ENCODE measurements at places on chromosomes 12 and 14. TPM values are rescaled to one million over a fixed set of nuclear protein-coding genes. Genes with fewer than 3 reads are reported as not detected.

DNA sequence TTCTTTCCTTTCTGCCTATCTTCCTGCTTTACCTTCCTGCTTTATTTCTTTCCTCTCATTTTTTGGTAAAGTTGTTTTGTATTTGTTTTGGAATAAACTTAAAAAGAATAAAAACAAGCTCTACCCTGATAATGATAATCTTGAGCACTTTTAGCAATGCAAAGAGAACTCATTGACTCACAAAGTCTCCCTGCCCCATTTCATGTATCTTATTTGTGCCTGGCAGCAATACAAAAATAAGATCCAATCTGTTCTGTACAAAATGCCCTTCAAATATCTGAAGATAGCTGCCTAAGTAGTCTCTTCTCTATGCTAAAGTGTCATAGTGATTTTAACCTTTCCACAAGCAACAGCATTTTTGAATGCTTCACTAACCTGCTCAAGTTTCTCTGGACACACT lies 31.1 kb upstream of the ETNK1 start:
- H3K4me3 ChIP-seq = no peak overlapping the region
- no peaks in the 10 kb centered on the region for H3K27me3 ChIP-seq
- DNase-seq = no peak
- H3K4me1 ChIP-seq = no peaks in the 10 kb centered on the region
- no peaks in the 10 kb centered on the region for H3K36me3 ChIP-seq

DNA sequence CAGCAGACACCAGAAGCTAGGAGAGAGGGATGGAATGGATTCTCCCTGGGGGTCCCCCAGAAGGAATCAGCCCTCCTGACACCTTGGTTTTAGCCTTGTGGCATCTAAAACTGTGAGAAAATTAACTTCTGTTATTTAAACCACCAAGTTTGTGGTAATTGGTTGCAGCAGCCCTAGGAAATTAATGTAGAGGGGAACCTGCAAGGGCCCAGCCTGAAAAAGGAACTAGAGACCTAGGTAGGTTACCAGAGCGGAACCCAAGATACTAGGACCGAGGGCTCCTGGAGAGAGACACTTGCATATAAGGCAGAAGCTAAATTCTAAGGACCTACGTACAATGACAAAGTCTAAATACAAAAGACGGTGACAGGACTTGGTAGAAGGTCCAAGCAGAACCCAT lies 8.1 kb upstream of the DENND5B start:
- no peak overlapping the region for H3K27ac ChIP-seq
- no peak overlapping the region for H3K4me3 ChIP-seq
- H3K27me3 ChIP-seq = no peaks in the 10 kb centered on the region

GRCh38 chr14:38964630-38965029 lies 138.4 kb downstream of the SEC23A start:
- H3K4me1 ChIP-seq = no peaks in the 10 kb centered on the region
- H3K27me3 ChIP-seq = no peaks in the 10 kb centered on the region
- no peaks in the 10 kb centered on the region for H3K36me3 ChIP-seq
- H3K4me3 ChIP-seq = no peak overlapping the region
- no peak for DNase-seq

GRCh38 chr12:42284876-42285275 lies 41.0 kb downstream of the ZCRB1 start:
- no peaks in the 10 kb centered on the region for H3K27me3 ChIP-seq
- no peaks in the 10 kb centered on the region for H3K36me3 ChIP-seq

- no peak for DNase-seq
- peaks cover 23% of the 10 kb centered on the region for H3K36me3 ChIP-seq
- H3K4me3 ChIP-seq = no peak overlapping the region
- H3K27ac ChIP-seq = no peak overlapping the region
- H3K27me3 ChIP-seq = no peaks in the 10 kb centered on the region
Observed at GRCh38 chr14:76007852-76008251, 22.3 kb downstream of the IFT43 start.

GRCh38 chr12:2690348-2691005 lies 104.3 kb upstream of the FKBP4 start:
- no peaks in the 10 kb centered on the region for H3K36me3 ChIP-seq
- peaks cover 6% of the 10 kb centered on the region for H3K27me3 ChIP-seq
- DNase-seq = no peak
- H3K4me1 ChIP-seq = peaks cover 4% of the 10 kb centered on the region
- no peak overlapping the region for H3K27ac ChIP-seq

DNA sequence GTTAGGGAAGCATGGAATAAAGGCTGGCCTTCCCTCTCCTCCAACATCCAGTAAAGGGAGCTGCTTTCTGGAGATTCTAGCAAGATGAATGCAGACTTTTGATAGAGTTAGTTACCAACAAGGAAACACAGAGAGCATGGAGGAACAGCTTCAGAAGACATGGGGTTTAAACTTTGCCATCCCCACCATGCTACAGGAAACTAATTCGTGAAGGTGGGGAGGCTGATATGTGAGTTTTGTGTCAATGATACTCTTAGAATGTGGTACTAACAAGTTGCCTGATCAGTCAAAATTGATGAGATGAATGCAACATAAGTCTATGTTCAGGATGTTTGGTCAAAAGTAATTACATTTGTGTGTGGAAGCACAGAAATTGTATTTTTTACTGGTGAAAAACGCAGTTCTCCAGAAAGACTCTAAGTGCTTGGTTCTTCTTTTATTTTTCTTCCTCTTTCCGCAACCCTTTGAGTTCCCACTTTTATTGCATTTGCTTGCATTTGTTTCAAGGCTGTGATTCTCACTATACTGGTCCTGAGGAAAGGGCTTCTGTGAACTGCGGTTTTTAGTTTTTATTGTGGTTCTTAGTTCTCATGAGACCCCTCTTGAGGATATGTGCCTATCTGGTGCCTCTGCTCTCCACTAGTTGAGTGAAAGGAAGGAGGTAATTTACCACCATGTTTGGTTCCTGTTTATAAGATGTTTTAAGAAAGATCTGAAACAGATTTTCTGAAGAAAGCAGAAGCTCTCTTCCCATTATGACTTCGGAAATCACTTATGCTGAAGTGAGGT lies at the start of gene CLEC4A:
TSS of gene CLEC4A (plus strand) at position 494 of the 789 bp plus-strand sequence. CDS start at position 756, 262 bp downstream.
- no peaks in the 10 kb centered on the region for H3K27me3 ChIP-seq
- H3K4me1 ChIP-seq = no peaks in the 10 kb centered on the region
- H3K36me3 ChIP-seq = no peaks in the 10 kb centered on the region
- DNase-seq = no peak
- peak within 1 kb of the TSS; percentile 38 for H3K4me3 ChIP-seq

DNA sequence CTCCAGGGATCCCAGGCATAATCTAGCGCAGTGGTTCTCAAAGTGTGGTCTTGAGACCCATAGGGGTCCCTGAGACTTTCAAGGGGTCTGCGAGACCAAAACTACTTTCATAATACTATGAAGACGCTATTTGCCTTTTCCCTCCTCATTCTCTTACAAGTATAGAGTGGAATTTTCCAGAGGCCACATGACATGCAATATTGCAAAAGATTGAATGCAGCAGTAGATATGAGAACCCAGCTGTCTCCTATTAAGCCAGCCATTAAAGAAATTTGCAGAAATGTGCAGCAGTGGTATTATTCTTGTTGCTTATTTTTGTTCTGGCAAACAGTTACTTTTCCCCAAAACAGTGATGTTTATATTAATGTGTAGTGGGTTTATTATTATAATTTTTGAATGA lies 62.8 kb downstream of the VWF start:
- DNase-seq = no peak
- H3K4me1 ChIP-seq = peaks cover 5% of the 10 kb centered on the region
- no peaks in the 10 kb centered on the region for H3K27me3 ChIP-seq
- no peak overlapping the region for H3K27ac ChIP-seq
- H3K4me3 ChIP-seq = no peak overlapping the region

DNA sequence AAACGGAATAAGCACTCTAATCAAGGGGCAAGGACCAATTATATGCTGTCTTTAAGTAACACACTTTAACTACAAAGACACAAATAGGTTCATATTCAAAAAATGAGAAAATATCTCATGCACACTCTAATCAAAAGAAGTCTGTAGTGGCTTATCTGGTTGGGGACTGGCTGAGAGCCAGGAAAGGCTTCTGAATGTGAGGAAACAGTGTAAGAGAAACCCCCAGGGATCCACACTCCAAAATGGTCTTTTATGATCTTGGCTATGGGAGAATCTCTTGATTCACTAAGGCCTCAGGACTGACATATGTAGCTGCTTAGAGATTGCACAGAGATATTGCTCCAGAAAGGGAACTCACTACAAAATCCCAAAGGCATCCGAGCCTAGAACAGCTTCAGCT lies 10.3 kb downstream of the CTSG start:
- H3K27ac ChIP-seq = no peak overlapping the region
- no peaks in the 10 kb centered on the region for H3K4me1 ChIP-seq

DNA sequence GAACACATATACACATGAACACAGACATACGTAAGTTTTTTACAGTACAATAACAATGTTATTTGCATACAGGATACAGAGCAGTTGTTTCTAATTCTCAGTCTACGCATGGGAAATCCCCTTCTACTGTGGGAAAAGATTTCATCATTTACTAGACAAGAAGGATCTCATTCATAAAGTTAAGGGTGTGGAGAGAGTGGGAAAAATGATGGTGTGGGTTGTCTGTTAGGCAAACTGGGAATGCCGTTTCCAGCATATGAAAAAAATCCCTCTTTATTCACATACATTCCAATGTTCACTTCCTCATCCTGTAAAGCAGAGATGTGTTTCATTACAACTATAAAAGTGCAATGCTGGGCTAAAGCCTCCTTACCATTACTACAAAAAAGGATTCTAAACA lies 120.9 kb downstream of the SINHCAF start:
- no peaks in the 10 kb centered on the region for H3K36me3 ChIP-seq
- H3K27ac ChIP-seq = no peak overlapping the region
- no peak overlapping the region for H3K4me3 ChIP-seq

DNA sequence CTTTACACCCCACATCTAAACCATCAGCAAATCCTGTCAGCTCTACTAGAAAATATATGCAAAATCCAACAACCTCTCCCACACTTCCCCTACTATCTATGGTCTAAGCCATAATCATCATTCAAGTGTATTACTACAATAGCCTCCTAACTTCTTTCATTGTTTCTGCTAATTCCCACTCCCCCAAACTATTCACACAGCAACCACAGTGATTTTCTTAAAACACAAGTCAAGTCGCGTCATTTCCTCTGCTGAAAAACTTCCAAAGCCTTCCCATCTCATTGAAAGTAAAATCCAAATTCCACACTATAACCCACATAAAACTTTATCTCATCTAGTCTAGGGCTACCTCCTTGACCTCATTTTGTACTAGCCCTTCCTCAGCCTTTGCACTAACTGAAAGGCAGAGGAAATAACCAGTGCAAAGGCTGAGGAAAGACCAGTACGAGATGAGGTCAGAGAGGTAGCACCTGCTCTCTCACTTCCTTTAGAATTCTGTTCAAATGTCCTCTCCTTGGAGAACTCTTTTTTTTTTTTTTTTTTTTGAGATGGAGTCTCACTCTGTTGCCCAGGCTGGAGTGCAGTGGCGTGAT lies 65.5 kb upstream of the MDM1 start:
- no peak overlapping the region for H3K4me3 ChIP-seq
- no peak for DNase-seq
- no peaks in the 10 kb centered on the region for H3K4me1 ChIP-seq
- H3K27me3 ChIP-seq = no peaks in the 10 kb centered on the region
- H3K27ac ChIP-seq = no peak overlapping the region
- no peaks in the 10 kb centered on the region for H3K36me3 ChIP-seq

DNA sequence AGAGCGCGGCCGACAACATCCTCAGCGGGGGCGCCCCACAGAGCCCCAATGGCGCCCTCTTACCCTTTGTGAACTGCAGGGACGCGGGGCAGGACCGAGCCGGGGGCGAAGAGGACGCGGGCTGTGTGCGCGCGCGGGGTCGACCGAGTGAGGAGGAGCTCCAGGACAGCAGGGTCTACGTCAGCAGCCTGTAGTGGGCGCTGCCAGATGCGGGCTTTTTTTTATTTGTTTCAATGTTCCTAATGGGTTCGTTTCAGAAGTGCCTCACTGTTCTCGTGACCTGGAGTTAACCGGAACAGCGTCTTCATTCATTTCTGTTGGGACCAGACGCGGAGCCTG lies 103.8 kb upstream of the FKBP4 start:
- no peak overlapping the region for H3K27ac ChIP-seq
- no peaks in the 10 kb centered on the region for H3K36me3 ChIP-seq
- peak overlapping the region; percentile 53 for H3K4me3 ChIP-seq
- H3K27me3 ChIP-seq = peaks cover 6% of the 10 kb centered on the region
- peak; percentile 29 for DNase-seq

- no peaks in the 10 kb centered on the region for H3K27me3 ChIP-seq
- H3K4me1 ChIP-seq = peaks cover 5% of the 10 kb centered on the region
- DNase-seq = peak; percentile 88
- no peak within 1 kb of the TSS for H3K4me3 ChIP-seq
- peak within 1 kb of the TSS; percentile 61 for H3K27ac ChIP-seq
Observed at GRCh38 chr14:67695394-67695949, at the start of gene RDH11. RDH11 (minus strand) TSS chr14:67695764; CDS start chr14:67695703, 61 bp downstream.

GRCh38 chr12:79140711-79141110 lies 276.1 kb downstream of the SYT1 start:
- H3K36me3 ChIP-seq = no peaks in the 10 kb centered on the region
- H3K27me3 ChIP-seq = no peaks in the 10 kb centered on the region
- DNase-seq = no peak
- no peak overlapping the region for H3K4me3 ChIP-seq
- H3K4me1 ChIP-seq = no peaks in the 10 kb centered on the region
- no peak overlapping the region for H3K27ac ChIP-seq

DNA sequence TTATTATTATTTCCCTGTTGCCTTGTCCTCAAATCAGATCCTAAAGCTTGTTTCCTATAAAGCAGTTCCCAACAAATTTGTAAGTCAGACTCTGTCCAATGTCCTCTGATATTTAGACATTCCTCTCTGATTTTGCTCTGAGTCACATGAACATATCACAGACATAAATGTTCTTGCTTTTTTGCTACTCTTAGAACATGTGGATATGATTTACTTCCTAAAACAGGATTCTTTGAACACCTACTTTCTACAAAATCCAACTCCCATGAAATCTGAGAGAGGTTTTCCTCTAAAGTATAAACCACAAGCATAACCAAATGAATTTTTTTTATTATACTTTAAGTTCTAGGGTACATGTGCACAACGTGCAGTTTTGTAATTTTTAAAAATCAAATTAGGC lies 181.3 kb upstream of the SLC38A2 start:
- H3K4me1 ChIP-seq = peaks cover 25% of the 10 kb centered on the region
- no peaks in the 10 kb centered on the region for H3K36me3 ChIP-seq
- H3K27me3 ChIP-seq = no peaks in the 10 kb centered on the region
- no peak for DNase-seq
- H3K27ac ChIP-seq = no peak overlapping the region
- H3K4me3 ChIP-seq = no peak overlapping the region

The PRR4 gene
- 19.0 TPM for total RNA-seq

The EFCAB11 gene
- total RNA-seq = 5.0 TPM

The DEPDC4 gene
- total RNA-seq = 0.97 TPM

The KIF26A gene
- total RNA-seq = 23.9 TPM

All from adrenal gland (tissue), 19 donors.